ENCODE measurements at places on chromosomes 4 and X. TPM values are rescaled to one million over a fixed set of nuclear protein-coding genes. Genes with fewer than 3 reads are reported as not detected.

The TMEM271 gene
- not detected for total RNA-seq

- H3K4me1 ChIP-seq = peaks cover 15% of the 10 kb centered on the region
- H3K36me3 ChIP-seq = no peaks in the 10 kb centered on the region
- no peak overlapping the region for H3K4me3 ChIP-seq
- H3K27ac ChIP-seq = peak overlapping the region; percentile 2
- H3K27me3 ChIP-seq = no peaks in the 10 kb centered on the region
These were observed 58.3 kb upstream of the GUCY1A1 start for GRCh38 chr4:155608225-155608885.

- H3K27ac ChIP-seq = no peak overlapping the region
- no peaks in the 10 kb centered on the region for H3K4me1 ChIP-seq
- no peaks in the 10 kb centered on the region for H3K27me3 ChIP-seq
- H3K36me3 ChIP-seq = no peaks in the 10 kb centered on the region
- DNase-seq = no peak
These were observed 190.2 kb downstream of the SMIM20 start for GRCh38 chr4:26104056-26104685.

The PWWP3B gene
- total RNA-seq = 7.7 TPM

DNA sequence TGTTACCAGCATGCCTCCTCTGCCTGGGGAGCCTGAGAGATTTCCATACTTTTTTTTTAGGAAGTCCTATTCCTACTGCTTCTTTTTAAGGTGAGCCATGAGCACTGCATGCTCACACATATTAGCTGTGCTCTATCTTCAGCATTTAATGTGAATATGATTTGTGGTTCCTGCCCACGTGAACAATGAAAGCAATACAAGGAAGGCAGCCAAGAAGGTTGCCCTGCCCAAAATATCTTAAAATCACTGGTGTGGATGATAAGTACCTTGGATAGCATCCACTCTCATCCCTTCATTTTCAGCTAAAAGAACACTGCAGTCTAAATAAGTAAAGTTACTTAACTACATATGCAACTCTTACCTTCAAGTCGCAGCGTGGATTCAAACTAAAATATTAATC is 607.5 kb downstream of the PACRGL start:
- no peaks in the 10 kb centered on the region for H3K4me1 ChIP-seq
- no peak for DNase-seq
- H3K27me3 ChIP-seq = no peaks in the 10 kb centered on the region
- H3K4me3 ChIP-seq = no peak overlapping the region
- no peaks in the 10 kb centered on the region for H3K36me3 ChIP-seq

GRCh38 chr4:53019485-53020382 is 157.6 kb downstream of the RASL11B start:
- no peak overlapping the region for H3K4me3 ChIP-seq
- H3K27ac ChIP-seq = no peak overlapping the region
- no peaks in the 10 kb centered on the region for H3K4me1 ChIP-seq
- H3K36me3 ChIP-seq = no peaks in the 10 kb centered on the region
- no peaks in the 10 kb centered on the region for H3K27me3 ChIP-seq

DNA sequence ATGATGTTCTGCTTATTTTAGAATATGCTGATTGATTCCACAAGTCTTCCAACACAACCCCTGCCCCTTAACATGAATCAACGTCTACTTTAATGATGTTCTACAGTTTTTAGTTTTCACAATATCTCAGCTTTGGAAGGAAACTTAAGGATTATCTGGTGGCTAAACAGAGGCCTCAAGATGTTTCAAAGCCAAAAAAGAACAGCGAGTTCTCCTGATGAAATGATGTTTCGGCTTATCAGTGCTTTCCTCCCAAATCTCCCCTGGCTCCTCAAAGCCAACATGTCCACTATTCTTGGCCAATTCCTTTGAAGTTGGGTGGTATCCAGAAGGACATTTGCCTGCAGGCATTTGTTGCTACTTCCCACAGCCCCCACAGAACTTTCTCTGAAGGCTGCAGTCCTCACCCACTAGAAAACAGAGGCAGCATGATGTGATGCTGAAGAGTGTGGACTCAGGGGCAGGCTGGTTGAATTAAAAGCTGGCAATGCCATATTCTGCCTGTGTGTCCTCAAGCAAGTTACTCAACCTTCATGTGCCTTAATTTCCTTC is 87.3 kb downstream of the ADGRG4 start:
- no peaks in the 10 kb centered on the region for H3K27me3 ChIP-seq
- H3K27ac ChIP-seq = no peak overlapping the region
- H3K36me3 ChIP-seq = no peaks in the 10 kb centered on the region
- no peak for DNase-seq
- H3K4me1 ChIP-seq = no peaks in the 10 kb centered on the region

DNA sequence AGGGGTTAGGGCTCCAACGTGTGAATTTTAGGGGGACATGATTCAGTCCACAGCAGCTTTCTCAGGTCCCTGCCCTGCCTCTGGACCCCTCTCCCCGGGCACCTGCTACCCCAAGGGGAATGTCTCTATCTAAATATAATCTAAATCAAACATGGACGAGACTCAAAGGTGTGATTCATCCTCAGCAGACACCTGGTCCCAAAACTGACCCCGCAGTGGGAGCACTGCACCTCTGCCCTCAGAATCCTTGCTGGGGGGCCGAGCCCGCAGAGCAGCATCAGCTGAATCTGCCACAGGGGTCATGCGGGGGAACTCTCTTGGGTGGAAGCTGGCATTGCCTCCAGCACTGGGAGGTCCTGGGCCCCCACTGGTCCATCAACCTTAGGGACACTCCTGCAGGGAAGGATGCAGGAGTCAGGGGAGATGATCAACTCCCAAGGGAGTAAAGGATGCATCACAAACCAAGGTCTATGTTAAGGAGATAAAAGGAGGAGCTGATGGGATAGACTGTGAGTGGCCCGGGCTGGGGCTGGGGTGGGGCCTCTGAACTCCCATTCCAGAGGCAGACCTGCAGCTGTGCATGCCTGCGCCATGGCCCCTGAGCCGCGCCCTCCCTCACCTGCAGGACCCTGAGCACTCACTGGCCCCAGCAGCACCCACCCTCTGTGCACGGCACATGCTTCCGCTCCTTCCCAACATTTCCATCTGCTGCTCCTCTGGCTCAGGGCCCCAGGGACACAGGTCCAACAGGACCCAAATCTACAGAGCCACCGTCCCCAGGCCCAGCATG is 54.0 kb downstream of the ADRA2C start:
- no peak overlapping the region for H3K4me3 ChIP-seq
- H3K27ac ChIP-seq = no peak overlapping the region
- no peaks in the 10 kb centered on the region for H3K4me1 ChIP-seq
- H3K36me3 ChIP-seq = no peaks in the 10 kb centered on the region
- DNase-seq = no peak

- H3K4me3 ChIP-seq = no peak overlapping the region
- no peaks in the 10 kb centered on the region for H3K27me3 ChIP-seq
- no peak for DNase-seq
- no peaks in the 10 kb centered on the region for H3K4me1 ChIP-seq
These were observed 66.8 kb upstream of the TMEM164 start for GRCh38 chrX:109936114-109936513.

The FGFBP2 gene
- 4.8 TPM for total RNA-seq

The CLDN22 gene
- total RNA-seq = not detected

The GNRHR gene
- total RNA-seq = not detected

The FHIP1A gene
- total RNA-seq = 11.8 TPM

DNA sequence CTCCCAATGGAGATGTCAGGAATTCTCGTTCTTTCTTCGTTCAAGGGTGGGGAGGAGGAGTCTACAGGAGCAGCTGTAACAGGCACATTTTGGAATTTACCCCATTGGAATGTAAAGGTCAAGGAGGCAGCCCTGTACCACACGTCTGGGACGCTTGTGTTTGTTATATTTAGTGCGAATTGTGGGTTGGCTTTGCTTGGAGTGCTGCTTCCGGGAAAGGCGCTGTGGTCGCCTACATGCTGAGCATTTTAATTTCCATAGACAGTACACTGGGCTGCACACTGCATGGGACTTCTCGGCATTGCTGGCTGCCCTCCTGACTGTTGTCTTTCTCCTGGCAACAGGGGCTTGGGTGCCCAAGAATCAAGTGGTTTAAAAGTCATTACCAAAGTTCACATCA is 12.8 kb downstream of the GYG2 start:
- no peaks in the 10 kb centered on the region for H3K36me3 ChIP-seq
- H3K27ac ChIP-seq = no peak overlapping the region
- no peaks in the 10 kb centered on the region for H3K27me3 ChIP-seq

GRCh38 chr4:22876270-22876669 is 183.5 kb downstream of the GBA3 start:
- H3K27me3 ChIP-seq = no peaks in the 10 kb centered on the region
- no peak for DNase-seq
- H3K36me3 ChIP-seq = no peaks in the 10 kb centered on the region
- H3K4me3 ChIP-seq = no peak overlapping the region
- no peak overlapping the region for H3K27ac ChIP-seq

DNA sequence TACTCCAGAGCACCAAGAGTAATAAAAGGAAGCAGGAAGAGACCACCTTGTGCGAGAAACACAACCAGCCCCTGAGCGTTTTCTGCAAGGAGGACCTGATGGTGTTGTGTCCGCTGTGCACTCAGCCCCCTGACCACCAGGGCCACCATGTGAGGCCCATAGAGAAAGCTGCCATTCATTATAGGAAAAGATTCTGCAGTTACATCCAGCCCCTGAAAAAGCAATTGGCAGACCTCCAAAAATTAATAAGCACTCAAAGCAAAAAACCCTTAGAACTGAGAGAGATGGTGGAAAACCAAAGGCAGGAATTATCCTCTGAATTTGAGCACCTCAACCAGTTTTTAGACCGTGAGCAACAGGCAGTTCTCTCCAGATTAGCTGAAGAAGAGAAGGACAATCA is 5.7 kb downstream of the TRIM75 start:
- H3K27me3 ChIP-seq = no peaks in the 10 kb centered on the region
- no peak for DNase-seq
- no peaks in the 10 kb centered on the region for H3K36me3 ChIP-seq

- H3K27me3 ChIP-seq = no peaks in the 10 kb centered on the region
- peaks cover 25% of the 10 kb centered on the region for H3K4me1 ChIP-seq
- H3K4me3 ChIP-seq = peak overlapping the region; percentile 5
- DNase-seq = no peak
These were observed 158.2 kb downstream of the SPRY1 start for GRCh38 chr4:123554801-123555232.

Measured in right atrium auricular region (tissue), 2 donors.